ENCODE measurements at places on chromosomes 2 and 18.

GRCh38 chr18:2395427-2396161 is 175.7 kb downstream of the METTL4 start:
- no peak for ATAC-seq

DNA sequence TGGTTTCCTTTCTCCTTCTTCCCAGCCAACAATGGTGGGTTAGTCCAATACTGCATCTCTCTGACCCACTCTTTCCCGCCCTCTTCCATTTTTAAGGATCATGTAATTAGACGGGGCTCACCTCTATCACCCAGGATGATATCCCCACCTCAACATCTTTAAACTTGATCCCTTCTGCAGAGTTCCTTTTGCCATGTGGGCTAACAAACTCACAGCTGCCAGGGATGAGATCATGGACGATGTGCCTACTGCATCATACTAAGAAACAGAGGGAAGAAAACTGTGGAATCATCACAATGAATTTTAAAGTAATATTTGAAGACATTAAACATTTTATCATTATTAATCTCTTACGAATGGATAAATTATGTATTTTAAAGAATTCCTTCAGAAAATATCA is 183.5 kb downstream of the RDH14 start:
- no peak for ATAC-seq

DNA sequence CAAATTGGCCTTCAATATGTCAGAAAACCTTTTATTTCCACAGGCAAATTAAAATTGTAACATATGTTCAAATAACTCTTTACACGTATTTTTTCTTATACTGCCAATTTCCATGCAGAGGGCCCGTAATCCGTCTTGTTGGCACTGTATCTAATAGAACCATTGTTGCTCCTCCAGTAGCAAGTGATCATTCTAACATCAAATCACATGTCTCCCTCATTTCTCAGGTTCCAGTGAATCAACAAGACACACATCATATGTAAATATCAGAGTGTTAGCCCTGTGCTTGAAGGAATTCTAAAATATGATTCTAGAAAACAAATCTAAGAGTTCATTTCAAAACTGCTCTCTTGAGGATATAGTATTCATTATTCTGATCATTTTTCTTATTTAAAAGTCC is 834.3 kb downstream of the LRRTM4 start:
- ATAC-seq, result no peak

DNA sequence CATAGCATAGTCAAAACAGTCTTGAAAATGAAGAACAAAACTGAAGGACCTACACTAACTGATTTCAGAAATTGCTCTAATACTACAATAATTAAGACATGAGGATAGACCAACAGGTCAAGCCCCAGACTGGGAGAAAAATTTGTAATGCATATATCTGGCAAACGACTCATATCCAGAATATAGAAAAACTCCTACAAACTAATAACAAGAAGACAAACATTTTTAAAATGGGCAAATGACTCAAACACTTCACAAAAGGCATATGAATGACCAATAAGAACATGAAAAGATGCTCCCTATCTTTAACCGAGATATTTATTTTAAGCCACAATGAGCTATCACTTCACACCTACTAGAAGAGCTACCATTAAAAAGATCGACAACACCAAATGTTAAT is 14.2 kb downstream of the TGFBRAP1 start:
- ATAC-seq, result no peak

DNA sequence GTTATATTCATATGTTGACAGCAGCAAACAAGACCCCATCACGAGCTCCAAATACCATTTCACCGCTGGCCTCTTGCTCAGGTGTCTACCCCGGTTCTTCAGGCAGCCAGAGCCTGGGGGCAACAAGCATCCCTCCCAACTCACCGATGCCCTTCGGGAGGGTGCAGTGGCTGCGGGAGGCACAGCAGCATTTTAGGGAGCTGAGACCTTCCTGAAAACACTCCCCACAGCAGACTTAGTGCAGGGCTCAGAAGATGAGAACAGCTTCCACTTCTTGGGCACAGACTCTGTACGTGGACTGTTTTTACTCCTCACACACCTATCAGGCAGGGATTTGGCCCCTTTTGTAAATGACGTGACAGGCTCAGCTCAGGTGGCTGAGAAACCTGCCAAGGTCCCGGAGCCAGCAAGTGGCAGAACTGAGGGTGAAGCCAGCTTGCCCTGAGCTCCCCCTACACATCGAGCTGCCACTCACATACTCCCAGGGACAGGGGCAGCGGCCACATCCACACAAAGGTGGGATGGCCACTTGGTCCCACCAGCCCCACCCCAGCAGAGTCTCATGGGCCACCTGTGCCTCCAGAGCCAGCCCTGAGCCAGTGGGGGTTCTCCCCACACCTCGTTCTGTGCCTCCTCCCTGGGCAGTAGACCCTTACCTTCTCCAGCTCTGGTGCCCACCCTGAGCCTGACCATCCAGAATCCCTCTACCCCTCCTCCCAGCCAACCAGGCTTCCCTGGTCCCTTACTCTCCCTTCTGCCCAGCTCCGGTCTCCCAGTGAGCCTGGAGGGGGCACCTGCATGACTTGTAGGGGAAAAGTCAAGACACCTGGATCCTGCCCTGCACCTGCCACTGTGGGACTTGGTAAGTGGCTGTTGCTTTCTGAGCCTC is 28.5 kb downstream of the CYP27C1 start:
- no peak for ATAC-seq
